ENCODE measurements at places on chromosomes 2 and 18.

DNA sequence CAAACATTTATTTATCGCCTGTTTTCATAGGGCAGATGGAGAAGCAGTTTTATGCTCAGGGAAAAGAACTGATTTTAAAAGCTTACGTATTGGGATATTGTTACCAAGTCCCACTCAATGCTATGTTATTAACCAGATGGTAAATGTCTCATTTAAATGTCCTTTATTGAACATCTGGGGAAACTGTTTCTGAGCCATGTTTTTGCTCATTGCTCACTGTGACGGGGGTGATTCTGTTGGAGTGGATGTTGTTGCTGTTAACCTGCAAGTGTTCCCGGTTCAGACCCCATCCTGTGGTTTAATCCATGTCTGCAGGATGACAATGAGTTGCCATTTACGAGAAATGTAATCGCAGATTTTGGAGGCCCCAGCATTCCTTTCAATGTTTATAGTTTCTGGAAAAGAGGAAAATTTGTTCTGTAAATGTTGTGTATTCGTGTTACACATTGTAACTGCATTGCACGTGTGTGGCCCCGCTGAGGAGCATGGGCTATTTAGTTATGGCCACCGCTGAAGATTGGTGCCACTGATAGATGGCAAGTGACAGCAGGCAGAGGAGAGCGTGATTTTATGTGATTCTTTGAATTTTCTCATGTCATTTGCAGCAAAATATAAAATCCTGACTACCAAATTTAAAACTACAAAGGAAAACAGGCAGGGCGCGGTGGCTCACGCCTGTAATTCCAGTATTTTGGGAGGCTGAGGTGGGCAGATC, 174.8 kb upstream of the COPS8 start:
- no peak for DNase-seq

- no peak for DNase-seq
Measured at GRCh38 chr18:57326718-57327323, 25.5 kb upstream of the ST8SIA3 start.

DNA sequence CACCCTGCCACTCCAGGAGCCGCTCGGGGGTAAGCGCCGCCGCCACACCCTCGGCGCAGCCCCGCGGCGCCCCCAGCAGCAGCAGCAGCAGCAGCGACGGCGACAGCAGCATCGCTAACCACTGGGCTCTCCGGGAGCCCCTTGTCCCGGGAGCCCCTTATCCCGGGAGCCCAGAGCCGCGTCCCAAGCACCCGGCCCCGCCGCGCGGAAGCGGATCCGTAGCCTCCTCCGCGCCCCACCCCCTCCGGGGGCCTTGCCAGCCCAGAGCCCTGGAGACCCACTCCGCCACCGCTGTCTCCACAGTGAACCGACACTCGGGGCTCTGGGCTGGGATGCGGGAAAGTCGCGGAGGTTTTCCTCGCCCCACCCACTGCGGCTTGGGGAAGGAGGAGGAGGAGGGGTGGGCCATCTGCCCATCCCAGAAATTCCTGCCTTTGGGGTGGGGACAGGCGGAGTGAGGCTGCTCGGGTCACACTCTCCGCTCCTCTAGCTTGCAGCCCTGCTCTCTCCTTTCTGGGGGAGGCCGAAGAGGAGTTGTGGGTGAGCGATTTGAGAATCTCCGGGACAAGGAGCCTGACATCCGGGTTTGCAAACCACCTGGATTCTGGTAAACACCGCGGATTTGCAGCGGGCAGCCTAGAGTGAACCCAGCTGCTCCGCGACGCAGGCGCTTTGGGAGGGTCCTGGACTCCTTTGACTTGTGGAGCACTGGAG, at the start of gene PLA2R1:
PLA2R1 (minus strand) TSS at position 324 of the 714 bp plus-strand sequence; CDS start at position 112, 212 bp downstream.
- DNase-seq: peak; percentile 82

DNA sequence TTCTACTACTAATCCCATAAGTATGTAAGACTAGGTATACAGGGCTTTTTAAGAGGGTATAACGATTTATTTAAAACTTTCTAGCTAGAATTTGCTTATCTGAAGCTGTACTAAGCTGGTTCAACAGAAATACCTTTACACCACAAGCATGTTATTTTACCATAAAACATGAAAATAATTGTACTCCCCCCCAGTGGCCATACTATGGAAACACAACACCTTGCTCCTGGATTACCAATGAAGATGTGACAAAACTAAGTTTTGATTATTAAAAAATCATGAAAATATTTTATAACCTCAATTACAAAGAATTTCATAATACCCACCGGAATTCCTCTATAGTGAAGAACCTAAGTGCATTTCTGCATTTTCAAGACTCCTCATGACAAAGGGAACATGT, 27.3 kb downstream of the LPIN2 start:
- DNase-seq: peak; percentile 59
